ENCODE measurements at places on chromosomes 6 and 20.
A peak's percentile ranks its signal among the peaks of the same experiment; 100 is the strongest.

- DNase-seq = no peak
These were observed 43.8 kb downstream of the ISM1 start for GRCh38 chr20:13264907-13265306.

- no peak for DNase-seq
These were observed 667.8 kb upstream of the GJE1 start for GRCh38 chr6:141464896-141465295.

- DNase-seq = peak; percentile 16
These were observed at the start of gene CPXM1 for GRCh38 chr20:2800521-2801285. CPXM1 (minus strand) TSS chr20:2800627; CDS start chr20:2800572, 55 bp downstream.

- no peak for DNase-seq
These were observed 52.1 kb downstream of the IYD start for GRCh38 chr6:150420926-150421325.

GRCh38 chr20:2816583-2817340 is 598 bp downstream of the TMEM239 start:
- no peak for DNase-seq
